Stimulated activated CD8-positive, alpha-beta memory T cell treated with anti-CD3 and anti-CD28 coated beads, Interleukin-2, amount 100 ng/mL, for 48 hours (primary cell): ENCODE measurements at places on chromosomes 4 and X.

GRCh38 chr4:54254915-54255246 is 25.8 kb downstream of the PDGFRA start:
- no peak for DNase-seq

GRCh38 chr4:4456351-4456750 is 69.4 kb downstream of the NSG1 start:
- no peak for DNase-seq

GRCh38 chr4:153232768-153233167 is 28.5 kb downstream of the TRIM2 start:
- no peak for DNase-seq

- no peak for DNase-seq
These were observed at the start of gene CPLX1 for GRCh38 chr4:825971-826330. TSS of gene CPLX1 (minus strand) at chr4:826129. CDS start at chr4:824522, 1,607 bp downstream.

DNA sequence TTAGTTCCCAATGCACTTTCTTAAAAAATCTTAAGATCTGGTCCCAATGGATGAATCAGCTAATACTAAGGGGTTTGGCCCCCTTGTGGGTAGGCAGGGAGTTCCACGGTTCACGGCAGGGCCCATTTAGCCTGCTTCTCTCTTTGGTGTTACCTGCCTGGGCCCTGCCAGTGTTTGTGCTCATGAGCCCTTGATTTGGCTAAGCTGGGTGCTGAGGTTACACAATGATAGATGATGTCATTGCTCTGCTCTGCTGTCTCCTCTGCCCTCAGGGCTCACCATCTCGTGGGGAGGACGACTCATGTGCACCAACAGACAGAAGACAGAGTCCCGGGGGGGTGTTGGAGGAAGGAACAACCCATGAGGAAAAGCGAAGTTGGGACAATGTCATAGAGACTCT is 24.4 kb downstream of the RTL5 start:
- no peak for DNase-seq

- DNase-seq, result no peak
These were observed 40.5 kb upstream of the RAPGEF2 start for GRCh38 chr4:159062381-159062780.

- peak; percentile 34 for DNase-seq
These were observed 82.0 kb upstream of the CLDN34 start for GRCh38 chrX:9885150-9885549.

DNA sequence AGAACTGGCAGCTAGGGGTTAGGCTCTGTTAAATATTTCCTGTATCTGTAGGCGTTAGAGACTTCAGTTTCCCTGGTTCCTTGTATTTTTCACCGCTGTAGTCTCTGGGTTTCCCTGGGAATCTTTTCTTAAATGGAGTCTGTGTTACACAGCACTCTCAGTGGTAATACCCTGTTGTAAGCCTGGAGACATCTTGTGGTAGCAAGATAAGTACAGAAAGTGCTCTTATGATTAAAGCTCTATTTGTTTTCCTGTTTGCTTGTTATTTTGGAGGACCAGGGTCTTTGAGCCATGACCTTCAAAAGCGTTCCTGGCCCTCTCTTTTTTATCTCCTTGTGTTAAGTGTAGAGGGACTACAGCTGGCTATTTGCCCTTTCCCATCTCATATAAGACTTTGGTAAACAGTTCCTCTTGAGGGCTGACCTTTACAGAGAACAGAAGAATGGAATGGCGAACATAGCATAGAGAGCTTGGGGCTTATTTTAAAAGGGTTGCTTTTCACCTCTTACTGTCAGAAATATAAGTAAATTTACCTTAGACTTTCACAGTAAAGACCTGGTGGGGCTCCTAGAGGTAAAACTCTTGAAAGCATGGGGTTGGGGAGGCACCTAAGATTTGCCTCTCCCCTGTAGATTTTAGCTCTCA is 782.5 kb downstream of the FAT4 start:
- DNase-seq, result no peak

- DNase-seq, result no peak
These were observed 393.4 kb downstream of the MID1IP1 start for GRCh38 chrX:39194673-39195072.

DNA sequence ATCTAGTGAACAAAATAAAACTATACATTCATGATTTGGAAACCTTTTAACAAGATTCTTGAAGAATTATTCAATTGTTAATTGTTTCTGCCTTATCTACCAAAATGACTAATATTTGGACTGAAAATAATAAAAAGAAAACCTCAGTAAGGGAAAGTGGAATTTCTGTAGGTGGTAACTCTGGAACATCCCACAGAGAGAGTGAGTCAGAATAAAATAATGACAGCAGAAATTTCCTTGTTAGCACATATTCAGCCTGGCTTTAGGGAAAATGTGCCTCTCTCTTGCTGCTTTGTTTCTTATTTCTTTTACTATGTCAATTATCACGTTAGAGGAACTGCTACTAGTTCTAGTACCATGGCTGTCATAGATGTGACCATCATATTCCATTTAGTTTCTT is 421.5 kb upstream of the GNPDA2 start:
- DNase-seq, result no peak

- no peak for DNase-seq
These were observed 104.7 kb downstream of the NKX6-1 start for GRCh38 chr4:84394386-84394785.

- DNase-seq, result no peak
These were observed 19.4 kb downstream of the BMP3 start for GRCh38 chr4:81049907-81050306.

DNA sequence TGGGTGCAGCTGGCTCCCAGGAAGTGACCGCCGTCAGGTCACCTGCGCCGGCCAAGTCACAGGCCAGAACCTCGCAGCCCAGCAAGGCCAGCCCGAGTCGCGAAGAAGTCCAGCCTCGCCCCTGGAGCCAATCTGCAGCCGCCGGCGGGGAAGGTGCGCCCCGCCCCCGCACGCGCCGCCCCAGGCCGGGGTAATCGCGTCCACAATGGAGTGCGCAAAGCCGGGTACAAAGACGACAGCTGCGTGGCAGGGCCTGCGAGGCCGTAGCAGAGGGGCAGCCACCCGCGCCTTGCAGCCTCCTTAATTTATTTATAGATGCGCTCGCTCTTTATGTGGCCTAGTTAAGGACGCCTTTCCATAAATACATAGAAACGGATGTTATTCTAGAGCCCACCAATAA is 139.4 kb upstream of the CPEB2 start:
- DNase-seq, result no peak

GRCh38 chr4:38268108-38268820 is 308.1 kb downstream of the PTTG2 start:
- DNase-seq, result no peak

DNA sequence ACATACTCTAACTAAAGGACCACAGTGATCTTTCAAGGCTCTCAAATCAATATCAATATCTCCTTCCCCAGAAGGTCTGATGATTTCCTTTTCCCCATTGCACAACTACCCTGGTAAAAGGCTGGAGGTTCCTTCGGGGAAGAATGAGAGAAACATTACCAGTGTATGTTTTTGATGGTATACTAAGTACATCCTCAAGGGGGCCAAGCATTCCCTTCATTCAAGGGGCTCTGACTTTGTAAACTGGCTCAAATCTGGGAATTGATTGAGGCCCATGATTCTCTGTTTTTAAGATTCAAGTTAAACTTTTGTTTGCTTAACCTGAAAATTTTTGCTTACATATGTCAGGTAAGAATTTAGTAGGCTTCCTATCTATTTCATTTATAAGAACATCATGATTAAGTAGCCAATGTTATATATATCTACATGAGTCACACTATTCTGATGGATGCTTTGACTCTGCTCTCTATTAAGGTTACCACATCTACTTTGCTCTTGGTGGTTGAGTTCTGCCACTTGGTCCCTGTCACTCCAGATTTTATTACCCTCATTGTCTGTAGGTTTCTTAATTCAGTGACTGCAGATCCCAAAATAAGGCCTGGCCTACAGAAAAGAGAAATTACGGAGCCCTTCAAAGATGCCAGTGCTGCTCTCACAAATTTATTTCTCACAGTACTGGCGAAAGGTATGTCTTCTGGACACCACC is 16.4 kb upstream of the GUCY1B1 start:
- no peak for DNase-seq

- DNase-seq, result no peak
These were observed 220.4 kb downstream of the KDR start for GRCh38 chr4:54904953-54905352.

GRCh38 chrX:41308884-41309647 is 24.9 kb upstream of the DDX3X start:
- no peak for DNase-seq

DNA sequence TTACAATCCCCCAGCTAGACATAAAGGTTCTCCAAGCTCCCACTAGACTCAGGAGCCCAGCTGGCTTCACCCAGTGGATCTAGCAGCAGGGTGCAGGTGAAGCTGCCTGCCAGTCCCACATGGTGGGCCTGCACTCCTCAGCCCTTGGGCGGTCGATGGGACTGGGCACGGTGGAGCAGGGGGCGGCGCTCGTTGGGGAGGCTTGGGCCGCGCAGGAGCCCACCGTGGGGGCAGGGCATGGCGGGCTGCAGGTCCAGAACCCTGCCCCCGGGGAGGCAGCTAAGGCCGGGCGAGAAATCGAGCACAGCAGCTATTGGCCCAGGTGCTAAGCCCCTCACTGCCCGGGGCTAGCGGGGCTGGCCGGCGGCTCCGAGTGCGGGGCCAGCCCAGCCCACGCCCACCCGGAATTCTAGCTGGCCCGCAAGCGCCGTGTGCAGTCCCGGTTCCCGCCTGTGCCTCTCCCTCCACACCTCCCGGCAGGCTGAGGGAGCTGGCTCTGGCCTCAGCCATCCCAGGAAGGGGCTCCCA is 9.6 kb upstream of the KLF8 start:
- no peak for DNase-seq

DNA sequence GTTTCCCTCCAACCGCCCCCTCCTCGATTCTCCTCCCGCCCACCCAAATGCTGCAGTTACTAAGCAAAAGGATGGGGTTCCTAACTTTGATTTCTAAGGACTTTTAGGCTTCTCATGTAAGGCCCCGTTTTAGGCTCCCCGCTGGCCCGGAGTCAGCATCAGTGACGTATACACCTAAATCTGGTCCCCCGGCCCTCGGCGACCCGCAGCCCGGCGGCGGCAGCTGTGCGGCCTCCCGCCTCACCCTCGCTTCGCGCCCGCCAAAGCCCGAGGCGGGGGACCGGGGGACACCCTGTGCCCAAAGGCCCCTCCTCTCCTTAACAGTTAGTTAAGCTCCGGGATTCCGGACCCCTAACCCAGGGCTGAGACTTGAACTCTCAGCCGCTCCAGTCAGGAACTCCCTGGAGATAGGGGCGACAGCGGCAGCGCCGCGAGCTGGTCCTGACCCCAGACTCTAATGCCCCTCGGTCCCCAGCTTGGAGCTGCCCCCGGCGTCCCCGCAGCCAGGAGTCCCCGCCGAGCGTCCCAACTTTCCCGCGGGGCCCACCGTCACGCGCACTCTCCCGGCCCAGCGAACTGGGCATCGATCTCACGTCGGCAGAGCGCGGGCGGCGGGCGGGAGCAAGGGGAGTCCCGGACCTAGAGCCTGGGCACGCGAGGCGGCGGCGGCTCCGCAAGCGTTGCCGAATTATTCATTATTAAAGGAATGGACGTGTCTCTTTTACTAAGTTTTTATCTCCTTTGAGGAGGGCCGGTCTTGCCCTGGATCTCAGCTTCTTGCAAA is 1.5 kb upstream of the NR3C2 start:
- DNase-seq, result peak; percentile 15

DNA sequence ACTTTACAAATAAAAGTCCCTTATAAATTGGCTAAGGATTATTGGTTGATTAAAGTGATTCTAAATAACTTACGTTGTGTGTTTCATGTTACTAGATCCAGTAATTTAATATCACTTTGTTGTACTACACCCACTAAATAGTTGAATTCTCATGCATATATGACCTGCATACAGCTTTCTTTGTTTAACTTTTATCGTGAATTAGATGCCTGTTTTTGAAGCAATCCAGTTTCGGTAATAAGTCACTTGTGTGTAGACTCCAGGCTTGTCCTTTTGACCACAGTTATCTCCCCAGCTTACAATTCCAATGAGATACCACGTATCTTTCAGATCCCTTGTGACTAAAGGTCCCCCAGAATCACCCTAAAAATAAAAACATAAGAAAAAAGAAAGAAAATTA is 27.3 kb upstream of the TMPRSS11D start:
- DNase-seq, result no peak

- no peak for DNase-seq
These were observed 77.0 kb downstream of the PALLD start for GRCh38 chr4:168573870-168574269.

- no peak for DNase-seq
These were observed 147.5 kb downstream of the FBXO8 start for GRCh38 chr4:174135936-174136406.

GRCh38 chrX:44178274-44179053 is 165.0 kb downstream of the EFHC2 start:
- DNase-seq, result no peak

DNA sequence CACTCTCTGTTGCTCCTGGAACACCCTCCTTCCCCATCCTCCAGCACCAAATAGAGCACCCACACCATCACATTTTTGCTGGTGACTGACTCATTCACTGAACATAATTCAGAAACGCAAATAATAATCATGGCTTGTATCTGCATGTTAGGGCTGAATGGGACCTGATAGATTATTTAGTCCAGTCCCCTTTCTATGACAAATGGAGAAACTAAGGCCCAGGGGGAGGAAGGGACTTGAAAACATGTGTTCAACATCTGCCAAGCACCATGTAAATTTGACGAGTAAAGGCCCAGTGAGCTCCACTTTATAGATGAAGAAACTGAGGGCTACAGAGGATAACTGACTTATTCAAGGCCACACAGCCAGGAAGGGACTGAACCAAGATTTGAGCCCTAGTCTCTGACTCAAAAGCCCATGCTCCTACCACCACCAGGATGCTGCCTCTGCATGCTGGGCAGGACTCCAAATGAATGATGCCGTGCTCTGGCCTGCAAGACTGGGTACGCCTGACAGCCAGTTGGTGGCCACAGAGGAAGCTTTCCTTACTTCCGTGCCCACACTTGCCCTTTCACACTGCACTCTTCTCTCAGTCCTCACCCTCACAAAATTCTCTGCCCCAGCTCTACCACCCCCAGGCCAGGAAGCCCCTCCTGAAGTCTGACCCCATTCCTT is 133.3 kb upstream of the PJA1 start:
- no peak for DNase-seq

- no peak for DNase-seq
These were observed 388.3 kb downstream of the ADAM29 start for GRCh38 chr4:175306436-175306835.

DNA sequence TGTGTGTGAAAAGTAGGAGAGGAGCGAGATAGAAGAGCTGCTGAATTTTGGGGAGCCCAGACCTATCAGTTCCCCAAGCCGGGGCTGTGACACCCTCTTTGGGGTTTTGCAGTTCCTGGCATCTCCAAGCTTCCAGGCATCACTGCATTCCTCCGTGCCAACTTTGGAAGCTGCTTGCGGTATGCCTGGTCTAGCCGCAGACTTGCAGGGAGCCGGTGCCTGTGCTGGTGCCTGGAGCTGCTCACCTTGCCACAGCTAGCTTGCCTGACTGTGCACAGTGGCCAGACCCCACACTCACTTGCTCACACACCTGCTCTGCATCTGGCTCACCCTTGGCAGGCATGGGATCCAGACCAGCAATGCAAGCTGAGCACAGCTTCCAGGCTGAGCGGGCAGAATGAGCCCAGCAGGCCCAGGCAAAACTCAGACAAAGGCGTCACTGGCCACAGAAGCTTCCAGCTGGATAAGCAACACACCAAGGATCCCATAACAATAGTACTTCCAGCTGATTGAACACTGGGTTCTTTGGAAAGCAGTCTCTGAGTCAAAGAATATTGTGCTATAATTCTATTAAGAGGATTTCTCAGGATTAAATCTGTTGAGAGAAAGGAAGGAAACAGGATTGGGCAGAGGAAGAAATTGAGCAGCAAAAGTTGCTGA is 390.9 kb downstream of the TEX13C start:
- no peak for DNase-seq
